ENCODE measurements at places on chromosomes 2 and 18.

- DNase-seq = no peak
Measured at GRCh38 chr2:212314680-212315079, 223.9 kb downstream of the ERBB4 start.

GRCh38 chr18:68780802-68781635, 16.9 kb upstream of the CCDC102B start:
- no peak for DNase-seq

DNA sequence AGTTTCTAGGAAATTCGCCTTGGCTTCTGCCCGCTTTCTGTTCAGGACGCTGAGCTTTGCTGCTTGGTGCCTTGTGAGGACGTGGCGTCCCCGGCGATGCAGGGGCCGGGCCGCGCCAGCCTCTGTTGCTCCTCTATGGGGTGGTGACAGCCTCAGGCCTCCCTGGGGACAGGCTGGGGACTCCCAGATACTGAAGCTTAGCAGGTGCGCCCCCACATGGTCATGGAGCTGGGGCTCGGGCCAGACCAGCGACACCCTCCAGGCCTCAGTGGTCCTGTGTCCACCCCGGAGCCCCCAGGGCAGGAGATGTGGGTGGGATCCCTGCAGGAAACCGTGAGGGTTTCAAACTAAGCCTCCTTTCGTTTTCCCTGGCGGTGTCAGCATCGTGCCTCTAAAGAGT, 29.2 kb downstream of the KCNG2 start:
- DNase-seq = no peak

DNA sequence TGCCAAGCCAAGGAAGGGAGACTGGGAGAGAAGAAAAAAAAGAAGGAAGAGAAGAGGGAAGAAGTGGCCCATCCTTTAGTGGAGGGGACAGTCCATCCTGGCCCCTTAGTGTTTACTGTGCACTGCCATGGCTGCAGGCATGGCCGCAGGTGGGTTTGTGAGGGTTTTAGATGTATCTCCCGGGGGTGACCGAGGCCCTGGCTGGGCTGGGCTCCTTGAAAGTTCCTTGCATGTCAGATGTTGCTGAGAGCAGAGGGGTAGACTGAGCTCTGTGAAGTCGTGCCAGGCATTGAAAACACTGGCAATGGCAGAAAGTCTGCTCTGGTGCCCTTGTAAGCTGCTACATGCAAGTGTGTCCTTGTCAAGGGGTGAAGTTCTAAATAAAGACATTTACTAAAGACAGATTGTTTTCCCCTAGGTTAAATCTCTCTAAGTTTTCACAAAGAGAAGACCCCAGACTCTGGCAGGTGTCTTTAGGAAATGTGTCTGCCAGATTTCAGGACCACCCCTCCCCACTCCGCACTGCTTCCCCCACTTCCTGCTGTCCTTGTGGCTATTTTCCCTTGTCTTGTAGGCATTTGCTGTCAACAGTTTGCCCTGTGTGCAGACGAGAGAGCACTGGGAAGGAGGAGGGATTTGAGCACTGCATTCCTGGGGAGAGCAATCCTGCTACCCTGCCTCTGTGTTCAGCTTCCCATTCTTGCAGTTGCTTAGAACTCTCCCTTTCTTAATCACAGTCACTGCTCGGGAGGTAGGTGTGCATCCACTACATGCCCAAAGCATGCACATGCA, 68.4 kb downstream of the ACOXL start:
- no peak for DNase-seq

GRCh38 chr2:29233428-29233827, 118.2 kb downstream of the CLIP4 start:
- no peak for DNase-seq

- DNase-seq = no peak
Measured at GRCh38 chr2:158240975-158241374, 139.3 kb downstream of the UPP2 start.

DNA sequence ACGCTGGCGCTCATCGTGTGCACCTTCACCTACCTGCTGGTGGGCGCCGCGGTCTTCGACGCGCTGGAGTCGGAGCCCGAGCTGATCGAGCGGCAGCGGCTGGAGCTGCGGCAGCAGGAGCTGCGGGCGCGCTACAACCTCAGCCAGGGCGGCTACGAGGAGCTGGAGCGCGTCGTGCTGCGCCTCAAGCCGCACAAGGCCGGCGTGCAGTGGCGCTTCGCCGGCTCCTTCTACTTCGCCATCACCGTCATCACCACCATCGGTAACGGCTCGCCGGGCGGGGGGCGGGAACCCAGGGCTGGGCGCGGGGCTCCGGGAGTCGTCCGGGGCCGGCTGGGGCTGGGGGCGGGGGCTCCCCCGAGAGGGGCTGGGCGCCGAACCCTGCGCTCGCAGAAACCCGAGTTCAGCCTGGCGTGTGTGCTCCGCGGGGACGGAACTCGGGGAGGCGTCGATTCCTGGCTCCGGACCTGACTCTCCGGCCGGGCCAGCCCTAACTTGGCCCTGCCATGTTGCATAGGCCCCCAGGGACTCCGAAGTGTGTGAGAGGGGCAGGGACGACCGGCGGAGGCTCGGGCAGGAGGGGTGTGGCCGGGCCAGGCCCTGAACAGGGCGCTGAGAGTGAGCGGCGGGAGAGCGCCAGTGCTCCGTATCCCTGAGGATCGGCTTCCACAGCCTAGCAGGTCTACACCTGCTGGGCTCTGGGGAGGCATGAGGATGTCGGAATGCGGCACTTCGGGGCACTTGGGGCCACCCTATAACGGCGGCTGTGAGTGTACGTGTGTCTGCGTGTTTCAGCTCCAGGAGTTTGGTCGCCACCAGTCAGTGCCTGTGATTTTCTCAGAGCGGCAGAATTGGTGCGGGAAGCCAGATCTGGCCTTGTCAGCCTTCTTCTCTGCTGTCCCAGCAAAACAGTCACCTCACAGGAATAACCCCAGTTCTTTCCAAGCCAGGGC, 651 bp downstream of the KCNK3 start:
- no peak for DNase-seq

DNA sequence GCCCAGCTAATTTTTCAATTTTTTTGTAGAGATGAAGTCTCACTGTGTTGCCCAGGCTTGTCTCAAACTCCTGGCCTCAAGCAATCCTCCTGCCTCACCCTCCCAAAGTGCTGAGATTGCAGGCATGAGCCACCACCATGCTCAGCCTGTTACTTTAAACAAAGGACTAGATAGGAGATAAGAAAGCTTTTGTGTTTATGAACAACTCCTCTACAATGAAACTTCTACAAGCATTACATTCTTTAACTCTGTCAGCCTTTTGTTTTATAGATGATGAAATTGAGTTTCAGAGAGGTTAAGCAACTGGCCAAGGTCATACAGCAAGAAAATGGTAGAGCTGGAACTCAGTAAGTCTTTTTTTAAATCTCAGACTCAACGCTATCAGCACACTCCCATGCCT, 22.7 kb downstream of the ALPK2 start:
- no peak for DNase-seq

GRCh38 chr2:128695646-128696220, 377.1 kb upstream of the HS6ST1 start:
- DNase-seq = no peak

DNA sequence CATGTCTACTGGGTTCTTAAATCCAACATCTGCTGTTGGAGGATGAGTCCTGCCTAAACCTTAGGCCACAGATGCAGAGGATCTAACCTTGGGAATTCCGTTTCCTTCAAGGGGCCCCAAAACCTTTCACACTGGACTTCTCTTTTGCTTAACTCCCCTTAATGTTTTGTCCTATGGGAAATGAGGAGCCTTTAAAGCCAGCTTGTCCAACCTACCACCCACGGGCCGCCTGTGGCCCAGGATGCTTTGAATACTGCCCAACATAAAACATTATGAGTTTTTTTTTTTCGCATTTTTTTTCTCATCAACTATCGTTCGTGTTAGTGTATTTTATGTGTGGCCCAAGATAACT, 157.2 kb upstream of the SLC1A4 start:
- no peak for DNase-seq

DNA sequence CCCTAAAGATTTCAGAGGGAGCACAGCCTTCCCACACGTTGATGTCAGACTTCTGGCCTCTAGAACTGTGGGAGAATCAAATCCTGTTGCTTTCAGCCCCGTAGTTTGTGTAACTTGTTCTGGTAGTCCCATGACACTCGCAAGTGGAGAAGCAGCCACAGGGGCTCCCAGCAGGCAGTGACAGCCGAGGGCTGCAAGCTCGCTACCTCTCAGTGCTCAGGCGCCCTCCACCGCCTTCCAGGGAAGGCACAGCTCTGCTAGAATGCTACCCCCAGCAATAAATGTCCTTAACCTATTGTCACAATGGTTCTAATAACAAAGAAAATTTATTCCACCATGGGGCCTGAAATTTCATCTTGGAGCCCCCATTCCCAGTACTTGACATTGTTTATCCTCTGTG, 143.1 kb upstream of the ZNF236 start:
- DNase-seq = no peak

GRCh38 chr2:128798502-128799283, 480.0 kb upstream of the HS6ST1 start:
- no peak for DNase-seq

- DNase-seq = no peak
Measured at GRCh38 chr2:234427081-234428061, 69.5 kb downstream of the ARL4C start.

DNA sequence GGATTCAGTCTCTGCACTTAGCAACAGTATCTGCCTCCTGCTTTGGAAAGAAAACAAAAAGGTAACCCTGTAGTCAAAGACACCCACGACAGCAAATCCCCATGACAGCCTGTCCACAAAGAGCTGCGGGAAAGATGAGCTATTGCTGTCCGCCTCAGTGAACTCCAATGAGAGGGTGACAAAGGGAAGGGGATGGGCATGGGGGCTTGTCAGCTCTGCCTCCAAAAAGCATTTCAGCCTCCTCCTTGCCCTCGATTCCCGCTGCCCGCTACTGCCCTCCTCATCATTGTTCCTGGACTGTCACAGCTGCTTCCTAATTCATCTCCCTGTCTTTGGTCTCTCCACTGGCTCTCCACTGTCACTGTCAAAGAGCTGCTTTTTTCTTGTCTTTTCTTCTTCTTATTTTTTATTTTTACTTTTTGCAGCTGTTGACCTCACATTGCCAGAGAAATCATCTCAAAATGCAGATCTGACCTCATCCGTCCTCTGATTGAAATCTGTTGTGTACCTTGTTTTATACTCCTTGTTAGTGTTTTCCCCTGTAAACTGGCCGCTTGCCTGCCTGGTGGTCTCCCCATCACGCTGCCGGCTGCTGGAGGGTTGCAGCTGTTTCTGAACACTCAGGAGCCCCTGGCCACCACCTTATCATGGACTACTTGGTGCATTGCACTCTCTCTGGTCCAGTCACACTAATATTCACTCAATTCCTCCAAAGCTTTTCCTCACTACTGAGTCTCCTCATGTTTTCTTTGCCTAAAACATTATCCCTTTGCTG, 7.9 kb upstream of the E2F6 start:
- DNase-seq = no peak

GRCh38 chr2:241553981-241554380, 4.6 kb upstream of the BOK start:
- no peak for DNase-seq

- no peak for DNase-seq
Measured at GRCh38 chr2:177264209-177264692, 276 bp downstream of the NFE2L2 start.

DNA sequence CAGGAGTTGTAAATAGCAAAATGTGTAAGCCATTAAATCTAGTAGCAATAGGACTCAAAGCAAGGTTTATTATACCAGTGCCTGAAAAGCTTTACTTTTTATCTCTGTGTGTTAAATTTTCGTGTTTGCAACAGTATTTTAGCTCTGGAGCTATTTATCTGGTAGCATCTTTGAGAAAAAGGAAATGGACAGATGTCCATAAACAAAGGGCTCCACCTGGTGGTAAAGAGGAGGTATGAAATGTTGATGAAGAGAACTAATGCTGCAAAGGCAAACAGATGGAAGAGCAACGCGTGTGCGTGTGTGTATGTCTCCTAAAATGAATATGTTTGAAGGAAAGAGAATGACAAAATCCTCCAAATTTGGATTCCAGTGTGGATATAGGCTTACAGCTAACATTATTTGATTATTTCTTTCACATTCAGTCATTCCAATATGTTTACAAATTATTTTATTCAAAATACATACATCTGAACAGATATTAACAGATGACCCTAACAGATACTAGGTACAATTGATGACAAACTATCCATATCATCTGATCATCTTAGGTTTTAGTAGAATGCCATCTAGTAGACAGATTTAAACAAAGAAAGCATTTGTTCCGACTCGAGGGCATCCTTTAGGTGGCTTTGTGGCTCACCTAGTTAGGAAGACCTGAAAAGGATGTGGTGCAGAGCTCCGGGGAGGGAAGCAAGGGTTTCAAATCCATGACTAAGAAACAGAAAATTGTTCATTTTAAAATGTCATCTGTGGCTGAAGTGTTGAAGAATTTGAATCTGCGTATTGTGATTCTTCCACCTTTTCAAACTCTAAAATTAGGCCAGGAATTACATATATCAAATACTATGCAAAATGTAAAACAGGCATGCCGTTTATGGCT, 383.3 kb downstream of the MTX2 start:
- no peak for DNase-seq

GRCh38 chr2:13696601-13697000, 935.9 kb upstream of the LRATD1 start:
- DNase-seq = no peak

DNA sequence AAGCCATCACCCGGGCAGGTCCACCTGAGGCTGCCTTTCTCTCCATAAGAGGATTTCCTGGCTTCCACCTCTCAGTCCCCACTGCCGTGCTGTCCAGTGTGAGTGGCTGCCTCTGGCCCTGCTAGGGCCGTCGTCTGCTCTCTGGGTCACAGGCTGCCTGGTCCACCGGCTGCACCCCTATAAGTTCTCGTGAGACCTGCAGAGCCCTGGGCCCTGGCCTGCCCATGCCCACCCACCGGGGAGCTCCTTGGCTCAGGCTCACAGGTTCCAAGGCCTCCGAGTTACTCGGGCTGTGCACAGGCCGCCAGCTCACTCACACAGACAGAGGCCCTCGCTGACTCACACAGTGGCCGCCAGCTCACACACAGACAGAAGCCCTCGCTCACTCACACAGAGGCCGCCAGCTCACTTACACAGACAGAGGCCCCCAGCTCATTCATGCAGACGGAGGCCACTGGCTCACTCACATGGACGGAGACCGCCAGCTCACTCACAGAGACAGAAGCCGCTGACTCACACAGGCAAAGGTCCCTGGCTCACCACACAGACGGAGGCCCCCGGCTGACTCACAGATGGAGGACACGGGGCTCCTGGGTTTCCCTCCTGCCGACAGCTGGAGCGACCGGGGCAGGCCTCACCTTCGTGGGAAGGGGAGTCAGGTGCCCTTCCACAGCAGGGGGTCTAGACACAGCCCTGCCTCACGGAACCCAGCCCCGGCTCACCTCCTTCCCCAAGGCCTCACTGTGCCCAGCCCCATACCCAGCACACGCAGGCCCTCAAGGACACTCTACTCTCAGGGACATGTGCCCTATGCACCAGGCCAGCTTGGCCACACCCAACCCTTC, 334.1 kb upstream of the MYT1L start:
- no peak for DNase-seq
